NCI-H2107 (cell line): ENCODE measurements at places on chromosomes 5 and 9.

GRCh38 chr9:127586537-127586936 is 25.5 kb upstream of the STXBP1 start:
- DNase-seq: peak; percentile 42

DNA sequence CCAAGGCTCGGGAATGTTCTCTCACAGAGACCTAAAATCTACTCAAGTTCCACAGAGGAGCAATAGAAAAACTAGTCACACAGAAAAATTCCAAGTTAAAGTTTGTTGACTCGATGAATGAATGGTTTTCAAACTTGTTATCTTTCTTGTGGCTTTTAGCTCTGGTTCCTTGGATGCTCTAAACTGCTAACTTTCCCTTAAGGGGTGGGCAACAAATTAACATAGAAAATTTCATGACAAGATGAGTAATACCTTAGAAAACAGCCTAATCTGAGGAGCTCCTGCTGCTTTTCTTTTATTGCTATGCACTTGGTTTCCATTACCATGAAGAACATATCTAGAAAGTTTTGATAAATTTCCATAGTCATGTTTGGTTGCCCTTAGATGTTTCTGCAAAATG is 100.2 kb upstream of the CCDC112 start:
- DNase-seq: no peak

DNA sequence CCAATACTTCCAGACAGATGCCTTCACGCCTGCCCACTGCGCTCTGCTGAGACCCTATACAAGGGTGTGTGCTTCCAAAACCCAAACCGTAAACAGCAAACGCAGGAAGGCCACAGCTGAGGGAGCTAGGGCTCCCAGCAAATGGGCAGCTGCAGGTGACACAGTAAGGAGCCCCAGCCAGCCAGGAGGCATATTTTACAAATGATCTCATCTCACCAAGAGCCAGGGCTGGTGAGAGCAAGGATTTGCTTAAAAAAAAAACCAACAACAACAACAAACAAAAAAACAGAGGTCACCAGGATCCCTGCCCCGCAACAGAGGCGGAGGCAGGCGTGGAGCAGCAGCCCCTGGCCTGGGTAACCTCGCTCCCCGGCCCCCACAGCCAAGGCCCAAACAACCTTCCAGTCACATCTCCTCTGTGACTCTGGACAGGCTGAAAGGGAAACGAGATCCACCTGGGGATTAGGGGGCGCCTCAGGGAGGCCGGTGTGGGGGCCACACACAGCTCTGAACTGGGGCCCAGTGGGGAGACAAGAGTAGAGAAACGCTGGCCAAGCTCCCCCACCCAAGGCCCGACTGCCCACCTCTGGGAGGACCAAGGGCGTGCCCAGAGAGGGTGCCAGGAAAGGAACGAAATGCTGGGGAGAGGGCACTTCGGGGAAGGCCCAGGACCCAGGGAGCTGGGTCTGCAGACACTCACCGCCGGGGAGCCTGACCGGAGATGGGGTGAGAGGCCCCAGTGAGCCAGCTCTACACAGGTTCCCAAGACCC is 3.3 kb downstream of the NACC2 start:
- no peak for DNase-seq

DNA sequence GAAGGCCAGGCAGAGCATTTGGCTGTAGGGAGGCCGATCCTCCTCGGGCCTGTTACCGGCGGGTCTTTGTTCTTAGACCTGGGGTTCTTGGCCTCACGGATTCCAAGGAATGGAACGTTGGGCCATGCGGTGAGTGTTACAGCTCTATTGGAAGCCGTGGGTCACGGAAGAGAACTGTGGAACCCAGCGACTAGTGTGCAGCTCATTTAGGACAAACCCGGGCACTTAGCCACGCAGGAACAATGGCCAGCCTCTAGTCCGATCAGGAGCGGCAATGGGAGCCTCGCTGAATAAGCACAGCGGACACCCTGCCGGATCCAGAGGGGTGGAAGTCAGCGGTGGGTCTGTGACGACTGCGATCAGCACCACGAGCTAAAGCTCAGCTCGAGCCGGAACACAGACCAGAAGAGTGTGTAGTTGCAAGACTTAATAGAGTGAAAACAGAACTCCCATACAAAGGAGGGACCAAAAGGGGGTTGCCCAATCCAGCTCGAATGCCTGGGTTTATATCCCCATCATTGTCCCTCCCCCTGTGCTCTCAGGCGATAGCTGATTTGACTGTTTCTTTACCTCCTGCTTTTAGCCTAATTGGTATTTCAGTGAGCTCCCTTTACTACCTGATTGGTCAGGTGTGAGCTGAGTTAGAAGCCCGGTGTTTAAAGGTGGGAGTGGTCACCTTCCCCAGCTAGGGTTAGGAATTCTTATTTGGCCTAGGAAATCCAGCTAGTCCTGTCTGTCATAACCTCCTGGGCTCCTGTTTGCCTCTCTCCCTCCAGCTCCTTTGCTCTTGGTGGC is 53.7 kb upstream of the RPL26L1 start:
- DNase-seq: no peak

- no peak for DNase-seq
These were observed 51.8 kb upstream of the FNIP1 start for GRCh38 chr5:131848662-131849061.

DNA sequence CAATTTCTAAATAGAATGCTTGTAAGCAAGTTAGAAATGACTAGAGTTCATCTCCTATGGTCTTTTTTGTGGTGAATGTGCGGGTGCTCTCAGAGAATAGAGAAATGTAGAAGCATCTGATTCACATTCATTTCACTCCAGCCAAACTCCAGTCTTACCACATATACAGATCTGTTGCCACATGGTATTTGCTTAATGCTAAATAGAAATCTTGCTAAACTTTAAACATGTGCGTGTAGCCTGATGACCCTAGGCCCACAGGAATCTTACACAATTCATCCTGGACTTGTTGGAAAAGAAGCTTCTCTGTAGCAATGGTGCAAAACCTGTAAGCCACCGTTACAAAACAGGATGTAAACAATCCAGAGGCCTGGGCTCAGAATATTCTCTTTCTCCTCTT is 135.2 kb downstream of the PCSK1 start:
- no peak for DNase-seq

GRCh38 chr9:136133191-136133958 is 14.7 kb upstream of the TMEM250 start:
- no peak for DNase-seq
